ENCODE measurements at places on chromosomes 5 and 9.

- no peak for DNase-seq
Measured at GRCh38 chr5:160508780-160509361, 87.2 kb downstream of the PTTG1 start.

DNA sequence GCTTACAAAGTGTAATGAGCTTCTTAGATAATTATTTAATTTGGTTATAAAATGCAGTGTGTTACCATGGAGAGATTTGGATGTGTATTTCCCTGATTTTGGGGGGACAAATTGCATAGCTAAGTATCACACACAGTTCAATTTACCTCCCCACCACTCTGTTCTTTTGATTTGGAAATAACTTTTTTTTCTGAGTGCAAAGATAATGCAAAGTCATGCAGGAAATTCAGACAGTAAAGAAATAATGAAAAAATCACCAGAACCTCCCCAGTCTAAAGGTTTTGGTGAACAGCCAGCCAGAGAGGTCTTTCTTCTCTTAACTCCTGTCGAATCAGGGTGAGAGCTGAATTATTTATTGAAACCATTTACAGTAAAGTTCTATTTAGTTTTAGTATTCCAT is 3.2 kb downstream of the ADGRV1 start:
- DNase-seq: no peak

DNA sequence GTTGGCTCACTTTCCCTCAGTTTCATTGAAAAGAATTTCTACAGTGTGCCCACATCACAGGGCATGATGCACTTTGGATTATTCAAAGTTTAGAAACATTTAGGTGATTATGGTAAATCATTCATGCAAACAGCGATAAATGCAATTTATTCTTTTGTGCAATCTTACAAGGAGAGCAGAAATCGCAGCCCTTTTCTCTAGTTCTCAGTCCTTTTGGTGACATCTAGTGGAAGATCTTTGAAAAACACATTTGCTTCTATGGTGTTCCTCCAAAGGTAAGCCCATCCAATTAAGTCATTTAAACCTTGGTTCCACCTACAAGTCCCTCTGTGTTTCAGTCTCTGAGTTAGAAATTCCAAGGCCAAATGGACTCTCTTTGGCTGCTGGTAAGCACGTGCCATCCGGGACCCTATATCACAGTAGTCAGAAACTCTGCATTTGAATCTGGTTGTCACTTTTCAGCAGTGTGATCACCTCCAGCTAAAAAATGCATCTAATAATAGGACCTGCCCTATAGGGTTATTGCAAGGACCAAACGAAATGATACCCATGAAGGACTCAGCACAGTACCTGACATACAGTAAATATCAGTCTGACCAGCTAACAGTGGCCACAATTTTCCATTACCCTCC is 66.4 kb downstream of the MACROH2A1 start:
- no peak for DNase-seq

- no peak for DNase-seq
Measured at GRCh38 chr9:7721291-7721690, 78.3 kb downstream of the DMAC1 start.

DNA sequence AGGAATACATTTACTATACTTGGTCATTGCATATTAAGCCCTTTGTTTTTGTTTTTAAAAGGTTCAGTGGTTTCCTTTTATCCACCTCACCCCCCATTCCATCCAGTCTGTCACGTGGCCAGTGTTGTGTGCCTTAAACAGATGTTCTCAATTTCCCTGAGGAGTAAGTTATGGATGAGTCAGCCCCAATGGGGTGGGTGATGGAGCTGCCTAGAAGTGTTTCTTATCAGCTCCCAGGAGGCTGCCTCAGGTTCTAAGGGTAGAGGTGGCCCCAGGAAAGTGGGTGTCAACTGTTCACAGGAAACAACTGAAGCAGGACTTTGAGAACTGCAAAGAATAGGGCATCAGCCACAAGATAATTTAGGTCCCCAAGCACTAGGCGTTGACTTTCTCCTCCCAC is 41.1 kb downstream of the ACTBL2 start:
- no peak for DNase-seq
